Cardiac fibroblast (primary cell): ENCODE measurements at places on chromosomes 3 and 15.

DNA sequence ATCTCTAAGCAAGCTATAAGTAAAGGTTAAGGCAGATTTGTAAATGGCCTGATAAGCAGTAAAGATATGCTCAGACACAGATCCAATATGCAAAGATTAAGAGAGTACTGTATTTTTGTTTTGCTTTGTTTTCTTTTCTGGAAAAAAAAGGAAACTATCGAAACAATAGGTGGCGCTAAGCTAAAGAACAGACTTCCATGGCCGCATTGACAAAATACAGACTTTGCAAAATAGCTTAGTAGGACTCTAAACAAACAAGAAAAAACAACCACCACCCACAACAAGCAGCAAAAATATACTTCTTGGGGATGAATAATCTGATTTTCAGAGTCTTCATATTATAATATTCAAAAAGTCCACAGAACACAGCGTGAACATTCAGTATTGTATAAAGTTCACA is 758.4 kb upstream of the ROBO1 start:
- no peak for DNase-seq

DNA sequence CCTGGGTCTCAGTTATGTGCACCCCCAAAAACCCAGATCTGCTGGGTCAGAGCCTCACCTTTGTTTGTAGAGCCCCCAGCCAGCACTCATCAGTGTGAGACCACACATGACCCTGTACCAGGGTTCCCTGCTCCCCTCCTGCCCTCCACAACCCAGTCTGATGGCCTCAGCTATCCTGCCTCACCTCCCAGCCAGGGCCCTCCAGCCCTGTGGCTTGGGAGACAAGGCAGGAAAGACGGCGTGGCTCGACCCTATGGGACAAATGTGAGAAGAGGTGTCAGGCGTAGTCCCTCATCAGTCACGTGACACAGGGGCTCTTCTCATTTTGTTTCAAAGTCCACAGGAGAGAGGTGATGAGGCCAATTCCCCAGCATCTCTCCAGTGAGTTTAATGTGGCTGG is 28.3 kb upstream of the PRR23E start:
- DNase-seq = no peak

DNA sequence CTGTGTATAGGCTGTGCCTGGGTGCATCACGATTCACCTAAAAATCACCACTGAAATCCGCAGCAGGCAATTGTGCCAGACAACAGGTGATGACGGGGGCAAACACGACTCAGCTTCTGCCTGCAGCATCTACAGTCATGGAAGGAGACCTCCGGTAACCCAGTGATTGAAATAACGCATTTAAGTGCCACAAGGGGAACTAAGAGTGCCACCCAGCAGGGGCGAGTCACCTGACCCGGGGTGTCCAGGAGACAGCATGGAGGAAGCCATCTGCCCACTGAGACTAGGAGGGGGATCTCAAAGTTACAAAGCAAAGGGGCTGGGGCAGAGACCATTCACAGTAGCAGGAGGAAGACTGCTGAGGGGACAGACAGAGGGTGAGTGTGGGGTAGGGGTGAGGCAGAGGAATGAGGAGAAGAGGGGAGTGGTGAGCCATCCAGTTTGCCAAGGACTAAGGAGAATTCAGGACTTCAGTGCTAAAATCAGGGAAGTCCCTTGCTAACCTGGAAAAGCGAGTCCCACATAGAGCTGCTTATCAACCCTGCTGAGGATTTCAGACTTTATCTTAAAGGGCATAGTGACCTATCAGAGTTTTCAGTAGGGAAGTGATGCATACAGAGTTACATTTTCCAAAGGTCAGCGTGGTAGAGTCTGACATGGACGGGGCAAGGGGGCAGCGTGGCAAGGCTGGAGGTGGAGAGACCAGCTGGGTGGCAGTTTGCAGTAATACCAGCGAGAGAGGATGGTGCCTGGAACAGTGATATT is 256.7 kb upstream of the HES1 start:
- DNase-seq = no peak

DNA sequence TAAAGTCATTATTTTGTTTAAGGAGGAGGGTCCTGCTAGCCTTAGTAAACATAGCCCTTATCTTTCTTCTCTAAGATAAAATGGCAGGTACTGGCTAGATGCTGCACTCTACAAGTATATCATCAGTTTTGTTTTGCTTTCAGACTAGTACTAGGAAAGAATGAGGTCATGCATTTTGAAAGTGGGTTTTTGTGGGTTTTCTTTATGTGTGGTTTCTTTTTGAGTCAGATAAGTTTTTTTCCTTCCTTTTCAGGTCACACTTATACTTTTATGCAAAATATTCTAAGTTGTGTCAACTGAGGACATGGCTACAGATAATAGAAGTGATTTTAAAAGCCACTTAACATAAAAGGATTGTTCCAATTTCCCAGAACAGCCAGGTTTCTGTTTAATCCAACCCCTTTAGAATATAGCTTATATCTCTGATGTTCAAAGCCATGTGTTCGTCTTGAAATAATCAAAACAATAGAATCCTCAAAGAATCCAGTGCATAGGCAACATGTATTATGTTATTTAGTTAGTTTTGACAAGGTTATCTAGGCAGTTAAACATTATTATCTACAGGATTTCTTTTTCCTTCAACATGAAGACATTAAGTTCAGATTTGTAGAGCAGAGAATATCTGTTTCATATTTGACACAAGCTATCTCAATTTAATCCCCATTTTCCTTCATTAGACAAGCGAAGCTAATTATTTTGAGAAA is 406.2 kb downstream of the RBMS3 start:
- peak; percentile 74 for DNase-seq

DNA sequence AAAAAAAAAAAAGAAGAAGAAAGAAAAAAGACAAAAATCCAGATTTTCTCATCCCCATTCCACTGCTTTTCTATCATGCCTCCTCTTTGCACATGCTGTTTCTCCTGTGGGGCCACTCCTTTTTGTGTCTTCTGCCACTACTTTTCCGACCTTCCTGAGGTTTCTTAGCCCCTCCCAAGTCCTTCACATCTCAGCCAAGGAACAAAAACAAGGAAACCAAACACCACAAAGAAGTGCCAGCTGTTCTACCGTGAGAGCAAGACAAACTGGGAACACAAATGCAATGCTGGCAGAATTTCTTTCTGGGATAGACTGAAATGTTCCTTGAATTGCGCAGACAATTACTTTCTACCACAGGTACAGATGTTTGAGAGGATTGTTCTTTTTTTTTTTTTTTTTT is 83.2 kb downstream of the MB21D2 start:
- no peak for DNase-seq

- no peak for DNase-seq
Measured at GRCh38 chr3:19334120-19334519, 185.8 kb downstream of the KCNH8 start.

DNA sequence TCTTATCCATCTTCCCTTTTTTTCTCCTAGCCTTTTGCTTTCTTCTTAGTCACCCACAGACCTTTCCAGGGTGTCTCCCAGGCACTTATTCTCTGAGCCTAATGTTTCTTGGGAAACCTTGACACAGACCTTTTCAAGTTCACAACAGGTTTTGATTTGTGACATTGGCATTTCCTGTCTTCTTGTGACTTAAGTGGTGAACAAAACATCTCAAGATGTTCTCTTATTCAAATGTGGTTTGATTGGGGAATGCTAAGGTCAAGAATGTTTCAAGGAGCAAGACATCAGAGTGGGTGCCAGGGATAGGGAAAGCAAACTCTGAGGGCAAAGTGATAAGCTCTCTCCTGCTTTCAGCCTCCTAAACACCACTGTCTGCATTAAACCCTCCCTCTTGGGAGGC is 68.2 kb upstream of the GSK3B start:
- peak; percentile 45 for DNase-seq

GRCh38 chr15:26842391-26842790 is 24.5 kb upstream of the GABRA5 start:
- DNase-seq = no peak

GRCh38 chr3:169668072-169668956 is 4.8 kb upstream of the MECOM start:
- peak; percentile 50 for DNase-seq

GRCh38 chr3:151428386-151428785 is 32.5 kb downstream of the IGSF10 start:
- DNase-seq = no peak

- no peak for DNase-seq
Measured at GRCh38 chr15:80815106-80815505, 35.9 kb downstream of the CEMIP start.

DNA sequence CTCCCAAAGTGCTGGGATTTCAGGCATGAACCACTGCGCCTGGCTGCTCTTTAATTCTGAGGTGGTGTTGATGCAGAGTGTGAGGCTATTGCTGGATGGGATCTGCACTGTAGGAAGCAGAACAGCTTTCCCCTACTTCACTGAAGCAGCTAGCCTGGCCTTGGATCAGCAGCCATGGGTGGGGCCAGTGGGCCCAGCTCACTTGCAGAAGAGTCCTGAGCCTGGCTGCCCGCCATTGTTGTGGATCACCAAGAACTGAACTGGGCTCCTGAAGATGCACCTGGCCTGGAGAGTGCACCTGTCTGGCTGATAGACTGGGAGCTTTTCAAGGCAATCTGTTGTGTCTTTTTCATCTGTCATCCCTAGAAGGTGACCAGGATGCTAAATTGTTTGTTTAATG is 11.9 kb downstream of the TLNRD1 start:
- DNase-seq = no peak

DNA sequence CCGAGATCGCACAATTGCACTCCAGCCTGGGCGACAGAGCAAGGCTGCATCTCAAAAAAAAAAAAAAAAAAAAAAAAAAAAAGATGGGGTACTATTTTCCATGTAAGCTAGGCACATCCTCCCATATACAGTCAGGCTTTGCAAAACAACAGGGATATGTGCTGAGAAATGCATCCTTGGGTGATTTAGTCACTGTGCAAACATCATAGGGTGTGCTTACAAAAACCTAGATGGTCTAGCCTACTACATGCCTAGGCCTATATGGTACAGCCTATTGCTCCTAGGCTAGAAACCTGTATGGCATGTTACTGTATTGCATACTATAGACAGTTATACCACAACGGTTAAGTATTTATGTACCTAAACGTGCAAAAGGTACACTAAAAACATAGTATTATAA is 75.0 kb downstream of the TTBK2 start:
- DNase-seq = peak; percentile 51

DNA sequence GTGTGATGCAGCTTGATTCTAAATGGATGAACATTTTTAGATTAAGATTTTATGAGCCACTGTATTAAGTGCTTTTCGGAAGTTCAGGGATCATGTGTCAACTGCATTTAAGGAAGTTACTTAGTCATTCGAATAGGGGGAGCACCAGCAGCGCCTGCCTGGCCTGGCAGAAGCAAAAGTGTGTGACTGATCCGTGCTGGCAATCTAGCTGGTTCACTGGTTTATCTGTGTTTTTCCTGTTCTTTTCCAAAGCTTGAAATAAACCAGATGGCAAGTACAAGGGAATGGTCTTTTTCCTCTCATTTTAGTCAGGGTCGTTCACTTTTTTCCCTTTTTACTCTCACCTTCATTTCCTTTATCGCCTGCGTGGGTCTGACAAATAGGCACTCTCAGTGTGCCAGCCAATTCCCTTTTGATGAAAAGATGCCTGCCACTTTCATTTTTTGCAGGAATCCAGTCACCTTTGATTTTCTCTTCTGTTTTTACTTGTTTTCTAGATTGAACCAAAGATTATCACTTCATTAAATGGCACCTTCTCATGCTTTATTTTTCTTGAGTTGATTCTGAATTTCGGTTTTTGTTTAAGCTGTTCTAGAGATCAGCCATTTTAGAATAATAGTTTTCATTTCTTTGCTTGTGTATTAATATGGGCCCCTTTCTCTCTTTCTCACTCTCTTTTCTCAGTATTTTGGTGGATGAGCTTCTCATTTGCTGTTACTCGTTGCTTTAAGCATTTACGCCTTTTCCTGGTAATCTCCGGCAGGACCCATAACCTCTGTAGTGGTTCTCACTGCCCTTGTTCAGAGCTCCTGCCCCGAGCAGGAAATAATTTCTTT is 2.8 kb downstream of the ABHD2 start:
- peak; percentile 89 for DNase-seq

- peak; percentile 34 for DNase-seq
Measured at GRCh38 chr15:36371509-36371908, 207.9 kb upstream of the CDIN1 start.

DNA sequence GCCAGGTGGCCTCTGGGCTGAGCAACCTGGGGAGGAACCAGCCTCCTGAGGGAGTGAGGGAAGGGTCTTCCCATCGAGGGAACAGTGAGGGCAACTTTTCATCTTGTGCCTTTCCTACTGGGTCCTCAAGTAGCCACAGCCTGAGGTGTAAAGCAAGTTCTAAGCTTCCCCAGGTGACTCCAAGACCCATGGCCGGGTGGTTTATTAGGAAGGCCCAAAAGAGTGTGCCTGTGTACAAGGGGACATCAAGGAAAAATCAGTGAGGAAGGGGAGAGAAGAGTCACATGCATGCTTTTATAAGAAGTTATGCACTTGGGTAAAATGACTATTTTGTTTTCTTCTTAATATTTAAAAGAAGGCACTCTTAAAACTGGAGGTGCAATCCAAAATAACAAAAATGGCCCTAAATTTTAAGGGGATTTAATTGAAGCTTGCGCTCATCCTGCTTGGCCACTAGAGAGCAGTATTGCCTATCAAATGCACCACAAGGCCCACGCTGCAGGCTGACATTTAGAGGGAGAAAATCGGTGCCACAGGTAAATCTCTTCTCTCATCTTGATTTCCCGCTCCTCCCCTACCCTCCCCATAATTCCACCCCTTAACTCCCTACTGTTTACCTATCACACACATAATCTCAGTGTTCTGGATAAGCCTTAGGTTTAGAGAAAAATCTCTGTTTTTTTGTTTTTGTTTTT is 6.7 kb downstream of the NANOGP8 start:
- DNase-seq = peak; percentile 79

GRCh38 chr3:110686701-110687100 is 384.9 kb upstream of the NECTIN3 start:
- peak; percentile 15 for DNase-seq

DNA sequence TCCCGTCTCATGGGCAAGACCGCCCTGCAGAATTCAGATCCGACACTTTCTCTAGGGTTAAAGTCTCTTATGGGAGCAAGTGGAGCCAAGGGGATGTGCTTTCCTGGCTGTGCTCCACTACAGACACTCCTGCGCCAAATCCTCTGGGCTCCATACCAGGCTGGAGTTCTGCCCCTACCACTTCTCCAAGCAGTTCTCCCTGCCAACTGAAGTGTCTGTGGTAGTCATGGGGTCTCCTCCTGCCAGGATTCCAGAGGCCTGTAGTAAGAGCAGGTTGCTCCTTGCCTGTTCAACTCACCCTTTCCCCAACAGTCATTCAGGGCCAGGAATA is 403.2 kb downstream of the GRM7 start:
- DNase-seq = no peak
